Hindlimb muscle (tissue), 1 donor: ENCODE measurements at places on chromosomes 12 and 14. TPM values are rescaled to one million over a fixed set of nuclear protein-coding genes. Genes with fewer than 3 reads are reported as not detected.

Gene CCDC196
- polyA plus RNA-seq: 0.28 TPM

Gene TROAP
- polyA plus RNA-seq: 10.0 TPM

DNA sequence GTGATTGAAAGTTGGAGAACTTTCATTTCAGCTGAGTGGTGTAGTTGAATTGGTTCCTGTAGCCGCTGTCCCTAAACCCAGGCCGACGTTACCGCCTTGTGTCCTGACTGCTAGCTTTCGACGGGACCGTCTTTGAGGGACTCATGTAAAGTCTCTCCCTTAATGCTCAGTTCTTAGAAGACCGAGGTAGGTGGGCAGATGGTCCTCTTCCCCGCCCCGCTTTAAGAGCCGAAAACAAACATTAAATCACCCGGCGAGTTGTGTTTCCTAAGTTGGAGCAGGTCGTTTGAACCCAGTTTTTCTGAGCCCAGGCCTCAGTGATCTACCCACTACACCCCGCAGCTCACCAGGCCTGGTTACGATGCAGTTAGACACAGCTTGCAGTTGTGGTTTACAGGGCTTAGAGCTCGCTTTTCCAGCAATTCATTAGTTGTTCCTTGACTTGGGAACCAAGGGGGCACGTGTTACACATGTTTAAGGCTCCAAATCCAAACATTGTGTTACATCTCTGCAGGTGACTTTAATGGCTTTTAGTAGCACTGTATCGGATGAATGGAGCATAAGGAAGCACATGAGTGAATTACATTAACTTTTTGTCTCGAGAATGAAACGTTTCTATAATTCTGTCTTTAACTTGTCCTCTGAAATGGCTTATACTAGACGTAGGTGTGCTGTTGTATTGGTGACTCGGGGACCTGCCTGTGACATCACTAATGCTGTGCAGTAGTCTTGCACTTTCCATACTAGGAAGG is 790 bp downstream of the NEDD1 start:
- no peak for DNase-seq

DNA sequence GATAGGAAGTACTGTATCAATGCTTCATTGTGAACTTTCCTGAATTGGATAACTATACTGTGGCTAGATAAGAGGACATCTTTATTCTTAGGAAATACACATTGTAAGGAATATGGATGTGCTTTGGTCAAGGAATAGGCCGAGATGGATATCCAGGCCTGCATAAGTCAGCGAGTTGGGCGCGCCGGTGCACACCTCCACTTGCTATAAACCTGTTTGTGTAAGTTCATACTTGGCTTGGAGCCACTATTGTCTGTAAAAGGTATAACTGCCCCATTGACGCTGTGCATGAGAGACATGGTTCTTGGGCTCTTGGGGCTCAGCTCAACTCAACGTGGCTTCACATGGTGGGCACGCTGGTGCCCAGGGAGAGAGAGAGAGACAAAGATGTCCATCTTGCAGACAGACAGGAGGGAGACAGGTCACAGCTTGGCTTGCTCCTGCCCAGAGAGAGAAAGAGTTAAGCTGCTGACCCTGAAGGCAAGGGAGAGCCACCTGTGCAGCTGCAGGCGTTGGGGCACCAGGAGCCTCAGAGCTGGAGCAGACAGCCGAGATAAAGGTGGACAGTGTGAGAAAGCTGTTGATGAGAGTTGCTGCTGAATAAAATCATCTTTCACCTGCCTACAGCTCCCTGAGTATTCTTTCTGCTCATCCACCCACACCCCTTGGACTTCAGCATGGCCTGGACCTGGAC is 34.1 kb upstream of the COCH start:
- no peak for DNase-seq
